RKO (cell line): ENCODE measurements at places on chromosomes 4 and X.

DNA sequence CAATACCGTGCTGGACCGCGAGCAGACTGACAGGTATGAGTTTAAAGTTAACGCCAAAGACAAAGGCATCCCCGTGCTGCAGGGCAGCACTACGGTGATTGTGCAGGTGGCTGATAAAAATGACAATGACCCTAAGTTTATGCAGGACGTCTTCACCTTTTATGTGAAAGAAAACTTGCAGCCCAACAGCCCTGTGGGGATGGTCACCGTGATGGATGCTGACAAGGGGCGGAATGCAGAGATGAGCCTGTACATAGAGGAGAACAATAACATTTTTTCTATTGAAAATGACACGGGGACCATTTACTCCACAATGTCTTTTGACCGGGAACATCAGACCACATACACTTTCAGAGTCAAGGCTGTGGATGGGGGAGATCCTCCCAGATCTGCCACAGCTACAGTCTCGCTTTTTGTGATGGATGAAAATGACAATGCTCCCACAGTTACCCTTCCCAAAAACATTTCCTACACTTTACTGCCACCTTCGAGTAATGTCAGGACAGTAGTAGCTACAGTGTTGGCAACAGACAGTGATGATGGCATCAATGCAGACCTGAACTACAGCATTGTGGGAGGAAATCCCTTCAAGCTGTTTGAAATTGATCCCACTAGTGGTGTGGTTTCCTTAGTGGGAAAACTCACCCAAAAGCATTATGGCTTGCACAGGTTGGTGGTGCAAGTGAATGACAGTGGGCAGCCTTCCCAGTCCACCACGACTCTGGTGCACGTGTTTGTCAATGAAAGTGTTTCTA lies 3.2 kb downstream of the PCDH7 start:
- DNase-seq = no peak

DNA sequence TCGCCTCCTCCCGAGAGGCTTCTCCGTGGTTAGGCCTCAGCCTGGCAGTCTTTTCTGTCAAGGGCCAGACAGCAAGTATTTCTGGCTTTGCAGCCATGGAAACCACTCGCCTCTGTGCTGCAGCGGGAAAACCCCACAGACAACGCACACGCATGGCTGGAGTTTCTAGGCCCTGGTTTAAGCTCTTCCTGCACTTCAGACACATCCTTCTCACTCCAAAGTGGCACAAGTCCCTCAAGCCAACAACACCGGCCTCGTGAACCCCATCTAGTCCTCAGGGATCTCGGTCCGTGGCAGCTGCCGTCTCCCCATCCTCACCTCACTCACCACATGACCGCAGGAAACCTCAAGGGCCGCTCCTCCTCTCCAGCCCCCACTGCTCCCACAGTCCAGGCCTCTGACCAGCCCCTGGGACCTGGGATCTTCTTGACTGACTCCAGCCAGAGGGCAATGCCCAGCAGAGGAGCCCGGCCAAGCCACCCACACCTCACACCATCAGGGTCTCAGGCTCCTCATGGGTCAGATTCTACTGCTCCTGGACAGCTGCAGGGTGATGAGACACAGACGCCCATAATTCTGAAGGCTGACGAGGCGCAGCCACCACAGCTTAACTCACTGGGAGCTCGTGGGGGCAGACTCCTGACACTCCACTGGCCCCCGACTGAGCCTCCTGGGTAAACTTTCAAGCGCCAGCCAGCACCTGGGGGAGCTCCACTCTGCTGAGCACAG lies 21.7 kb downstream of the LETM1 start:
- DNase-seq = no peak

GRCh38 chrX:9434051-9434550 lies 30.8 kb upstream of the TBL1X start:
- no peak for DNase-seq

DNA sequence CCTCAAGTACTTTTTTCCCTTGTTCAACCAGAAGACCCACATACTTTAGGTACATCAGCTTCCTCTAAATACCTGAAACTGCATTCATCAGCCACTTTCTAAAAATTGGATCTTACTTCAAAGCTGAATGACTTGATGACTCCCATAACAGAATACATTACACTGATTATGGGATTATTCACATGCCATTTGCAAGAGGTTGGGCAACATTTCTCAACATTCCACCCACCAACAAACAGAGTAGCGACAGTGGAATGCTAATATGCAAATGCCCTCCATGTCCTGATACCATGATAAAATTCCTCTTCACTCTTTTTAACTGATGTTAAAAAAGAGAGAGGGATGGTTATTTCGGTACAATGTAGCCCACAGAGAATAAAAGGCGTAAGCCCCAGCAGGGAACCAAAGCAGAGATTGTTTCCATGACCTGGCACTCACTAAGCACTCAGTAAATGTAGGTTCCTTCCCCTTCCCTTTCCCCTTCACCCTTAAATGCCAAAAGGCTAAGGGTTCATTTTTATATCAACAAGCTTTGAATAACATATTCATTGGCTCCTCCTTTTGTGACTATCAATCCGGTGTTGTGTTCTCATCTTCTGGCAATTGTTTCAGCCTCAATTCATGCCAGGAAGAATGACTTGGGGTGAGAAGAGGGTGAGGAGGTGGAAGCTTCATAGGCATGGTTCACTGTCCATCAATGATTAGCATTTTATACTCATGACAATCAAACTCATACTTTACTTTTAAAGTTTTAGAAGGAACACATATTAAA lies 317.2 kb downstream of the DHX15 start:
- no peak for DNase-seq

DNA sequence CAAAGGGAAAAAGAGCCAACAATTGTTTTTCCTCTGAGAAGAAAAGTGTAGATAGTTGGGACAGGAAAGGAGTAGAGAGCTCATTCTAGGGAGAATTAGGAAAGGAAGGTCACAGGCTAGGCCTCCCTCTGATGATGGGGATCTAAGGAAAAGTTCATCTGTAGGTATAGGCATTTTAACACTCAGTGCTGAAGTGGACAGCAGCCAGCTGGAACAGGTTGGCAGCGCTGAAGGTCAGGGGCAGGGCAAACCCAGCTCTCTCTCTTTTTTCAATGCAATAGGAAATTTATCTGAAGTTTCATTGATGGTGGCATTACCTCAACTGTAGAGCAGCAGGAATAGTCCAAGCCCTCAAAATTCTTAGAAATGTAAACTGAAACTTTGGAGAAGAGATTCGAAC lies 98.5 kb upstream of the ETNPPL start:
- peak; percentile 31 for DNase-seq

DNA sequence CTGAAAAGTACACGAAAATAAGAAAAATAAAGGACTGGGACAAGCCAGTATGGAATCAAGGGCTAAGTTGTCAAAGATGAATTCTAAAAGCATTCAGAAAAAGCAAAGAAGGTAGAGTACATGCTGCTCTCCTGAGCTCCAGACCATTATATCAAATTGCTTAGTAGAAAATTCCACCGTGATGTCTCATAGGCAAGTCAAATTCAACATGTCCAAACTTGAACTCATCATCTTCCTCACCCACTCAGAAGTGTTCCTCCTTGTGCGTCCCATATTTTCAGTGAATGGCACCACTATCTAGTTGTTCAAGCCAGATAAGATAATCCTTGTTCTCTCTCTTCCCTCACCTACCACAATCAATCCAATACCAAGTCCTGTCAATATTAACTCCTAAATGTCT lies 37.5 kb upstream of the IL13RA2 start:
- no peak for DNase-seq

DNA sequence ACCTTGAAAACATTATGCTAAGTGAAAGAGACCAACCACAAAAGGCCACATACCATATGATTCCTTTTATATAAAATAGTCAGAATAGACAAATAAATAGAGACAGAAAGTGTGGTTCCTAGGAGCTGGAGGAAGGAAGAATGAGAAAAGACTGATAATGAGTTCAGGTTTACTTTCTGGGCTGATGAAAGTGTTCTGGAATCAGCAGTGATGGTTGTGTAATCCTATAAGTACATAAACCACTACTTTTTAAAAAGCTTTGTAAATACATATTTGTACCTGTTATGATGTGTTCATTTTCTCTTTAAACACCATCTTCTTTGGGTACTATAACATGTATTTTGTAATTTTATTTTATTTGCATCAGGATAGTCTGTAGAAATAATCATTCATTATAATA lies 20.6 kb downstream of the PIR start:
- no peak for DNase-seq

DNA sequence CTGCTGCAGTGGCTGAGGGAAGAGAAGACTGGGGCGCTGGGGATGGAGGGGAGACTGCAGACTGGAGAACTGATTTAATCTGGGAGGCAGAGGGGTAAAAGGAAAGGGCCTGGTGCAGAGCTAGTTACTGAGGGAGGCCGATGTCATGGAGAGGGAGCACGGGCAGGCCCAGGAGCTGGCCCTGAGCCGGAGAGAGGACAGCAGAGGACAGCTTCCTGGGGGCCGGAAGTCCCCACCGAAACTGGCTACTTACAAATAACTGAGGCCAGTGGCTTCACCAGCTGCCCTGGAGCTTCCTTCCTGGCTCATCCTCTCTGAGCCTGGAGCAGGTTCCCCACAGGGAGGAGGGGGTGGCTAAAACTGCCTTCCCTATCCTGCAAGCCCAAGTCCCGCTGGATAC lies 26.9 kb downstream of the NSG1 start:
- no peak for DNase-seq

DNA sequence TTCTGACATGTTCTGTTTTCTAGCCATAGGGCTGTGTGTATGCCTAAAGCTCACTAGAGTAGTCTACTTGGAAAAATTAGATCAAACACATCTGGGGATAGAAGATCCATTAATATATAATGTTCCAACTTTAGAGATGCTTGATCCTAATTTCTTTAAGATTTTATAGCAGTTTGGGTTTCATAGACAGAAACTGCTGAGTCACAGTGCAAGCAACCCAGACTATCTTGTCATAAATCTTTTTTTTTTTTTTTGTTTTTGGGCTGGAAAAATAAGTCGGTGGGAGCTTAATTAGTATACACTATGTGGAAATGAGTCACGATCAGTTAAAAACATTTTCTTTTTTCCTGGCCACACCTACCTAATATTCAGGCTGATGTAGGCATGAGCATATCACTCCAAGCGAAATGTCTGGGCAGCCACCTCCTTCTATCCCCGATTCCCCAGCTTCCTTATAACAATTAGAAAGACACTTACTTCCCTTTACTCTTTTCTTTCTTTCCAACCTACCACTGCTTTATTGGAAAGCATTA lies 58.2 kb upstream of the CASK start:
- no peak for DNase-seq

- peak; percentile 2 for DNase-seq
These were observed 42.0 kb downstream of the TMEM150C start for GRCh38 chr4:82519776-82520175.

GRCh38 chr4:138055890-138056289 lies 186.3 kb downstream of the SLC7A11 start:
- peak; percentile 49 for DNase-seq

DNA sequence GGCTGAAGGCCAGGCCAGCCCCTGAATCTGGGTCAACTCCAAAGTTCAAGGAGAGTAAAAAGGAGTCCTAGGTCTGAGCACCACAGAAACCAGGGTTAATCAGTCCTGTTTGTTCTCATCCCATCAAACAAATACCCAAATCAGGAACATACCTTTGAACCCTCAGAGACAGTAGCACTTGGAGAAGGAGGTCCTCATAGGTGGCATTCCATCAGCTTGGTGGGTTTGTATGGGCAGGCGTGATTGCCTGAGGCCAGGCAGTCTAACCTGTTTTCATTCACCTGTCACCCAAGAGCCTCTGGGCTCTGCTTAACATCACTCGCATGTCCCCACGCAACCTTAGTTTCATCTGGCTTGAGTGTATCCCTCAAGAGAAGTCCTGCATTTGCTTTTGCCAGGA lies 17.5 kb upstream of the MBTPS2 start:
- no peak for DNase-seq

- peak; percentile 78 for DNase-seq
These were observed 549 bp downstream of the MSL3 start for GRCh38 chrX:11758400-11759171.

DNA sequence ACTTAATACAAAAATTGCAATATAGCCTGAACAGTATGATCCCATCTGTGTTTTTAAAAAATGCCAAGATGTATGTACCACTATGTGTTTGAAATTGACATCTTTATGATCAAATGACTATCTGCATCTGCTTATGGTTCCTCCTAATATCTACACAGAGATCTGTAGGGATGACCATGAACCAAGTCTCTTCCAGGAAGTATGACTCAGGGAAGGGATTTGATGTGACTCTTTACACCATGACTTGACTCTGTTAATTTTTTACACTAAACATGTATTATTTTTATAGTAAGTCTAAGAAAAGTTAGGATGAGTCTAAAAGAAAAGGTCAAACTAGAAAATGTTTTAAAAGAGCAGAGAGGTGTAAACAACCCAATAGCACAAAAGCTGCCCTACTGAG lies 164.0 kb downstream of the SH3KBP1 start:
- peak; percentile 7 for DNase-seq

DNA sequence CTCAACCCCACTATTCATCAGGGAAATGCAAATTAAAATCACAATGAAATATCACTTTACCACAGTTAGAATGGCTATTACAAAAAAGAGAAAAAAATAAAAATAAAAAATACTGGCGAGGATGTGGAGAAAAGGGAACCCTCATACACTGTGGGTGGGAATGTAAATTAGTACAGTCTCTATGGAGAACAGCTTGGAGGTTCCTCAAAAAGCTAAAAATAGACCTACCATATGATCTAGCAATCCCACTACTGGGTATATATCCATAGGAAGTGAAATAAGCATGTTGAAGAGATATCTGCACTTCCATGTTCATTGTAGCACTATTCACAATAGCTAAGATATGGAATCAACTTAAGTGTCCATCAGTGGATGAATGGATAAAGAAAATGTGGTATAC lies 50.5 kb upstream of the PAGE1 start:
- DNase-seq = no peak
